CD4-positive, alpha-beta memory T cell (primary cell): ENCODE measurements at places on chromosomes 3 and 15.

GRCh38 chr3:122576174-122576940 is 1.1 kb upstream of the PARP15 start:
- DNase-seq, result no peak

DNA sequence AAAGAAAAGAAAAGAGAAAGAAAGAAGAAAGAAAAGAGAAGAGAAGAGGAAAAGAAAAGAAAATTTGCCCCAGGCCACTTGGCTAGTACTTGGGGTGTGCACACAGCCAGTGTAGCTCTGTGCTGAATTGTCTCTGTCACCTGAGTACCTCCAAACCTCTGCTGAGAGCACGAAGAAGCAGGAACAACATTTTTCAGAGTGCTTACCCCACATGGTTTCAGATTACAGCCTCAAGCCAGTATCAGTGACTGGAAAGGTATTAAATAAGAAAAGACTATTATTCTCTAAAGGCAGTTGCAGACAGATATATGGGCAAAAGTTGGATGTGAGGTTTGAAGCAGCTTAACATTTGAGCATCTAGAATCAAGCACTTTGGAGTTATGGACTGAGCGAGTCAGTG is 113.3 kb upstream of the PHLDB2 start:
- no peak for DNase-seq

- no peak for DNase-seq
These were observed 10.4 kb downstream of the CFAP92 start for GRCh38 chr3:128983293-128984069.

- no peak for DNase-seq
These were observed 4.8 kb downstream of the VEPH1 start for GRCh38 chr3:157498371-157498770.

- no peak for DNase-seq
These were observed 40.6 kb upstream of the C3orf80 start for GRCh38 chr3:160184655-160185054.

DNA sequence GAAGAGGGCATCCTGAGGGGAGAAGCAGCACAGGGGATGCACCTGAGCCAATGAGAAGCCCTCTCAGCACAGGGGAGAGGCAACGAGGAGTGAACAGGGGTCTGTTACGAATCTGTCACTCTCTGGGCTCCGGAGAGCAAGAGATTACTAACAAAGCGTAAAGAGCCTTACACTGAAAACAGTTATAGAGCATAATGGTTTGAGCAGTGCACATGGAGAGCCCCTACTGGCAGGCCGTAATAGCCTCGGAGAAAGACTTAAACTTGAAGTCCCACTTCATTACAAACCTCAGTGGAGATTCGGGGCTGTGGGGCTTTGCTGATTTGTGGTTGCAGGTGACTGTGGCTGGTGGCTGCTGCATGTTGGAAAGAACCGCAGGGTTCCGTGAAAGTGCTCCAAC is 271.5 kb upstream of the TMC3 start:
- DNase-seq, result no peak

- no peak for DNase-seq
These were observed 25.4 kb upstream of the SEMA6D start for GRCh38 chr15:47691882-47692281.

DNA sequence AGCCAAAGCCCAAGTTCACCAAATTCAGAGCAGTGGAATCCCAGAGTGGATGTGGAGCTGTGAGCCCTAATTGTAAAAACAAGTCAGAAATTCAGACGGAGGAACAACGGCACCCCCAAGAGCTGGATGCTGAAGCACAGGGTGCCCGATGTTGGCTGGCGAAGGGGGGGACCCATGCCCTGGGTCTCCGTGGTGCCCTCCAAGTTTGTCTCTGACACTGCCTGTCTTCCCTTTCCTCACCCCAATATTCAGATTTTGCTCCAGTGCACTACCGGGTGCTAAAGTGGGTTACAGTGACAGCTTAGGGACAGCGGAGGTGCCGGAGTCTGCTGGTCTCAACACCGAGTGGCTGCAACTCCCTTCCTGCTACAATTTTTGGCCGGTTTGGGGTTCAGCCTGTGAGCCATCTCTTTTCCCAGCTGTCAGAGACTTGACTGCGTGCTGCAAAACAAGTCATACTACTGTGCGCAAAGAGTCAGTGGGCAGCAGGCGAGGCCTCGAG is 6.6 kb downstream of the GRIP2 start:
- DNase-seq, result no peak

GRCh38 chr3:14358426-14359211 is 43.8 kb upstream of the SLC6A6 start:
- no peak for DNase-seq

- DNase-seq, result no peak
These were observed 90.2 kb upstream of the LMOD3 start for GRCh38 chr3:69212411-69213160.

DNA sequence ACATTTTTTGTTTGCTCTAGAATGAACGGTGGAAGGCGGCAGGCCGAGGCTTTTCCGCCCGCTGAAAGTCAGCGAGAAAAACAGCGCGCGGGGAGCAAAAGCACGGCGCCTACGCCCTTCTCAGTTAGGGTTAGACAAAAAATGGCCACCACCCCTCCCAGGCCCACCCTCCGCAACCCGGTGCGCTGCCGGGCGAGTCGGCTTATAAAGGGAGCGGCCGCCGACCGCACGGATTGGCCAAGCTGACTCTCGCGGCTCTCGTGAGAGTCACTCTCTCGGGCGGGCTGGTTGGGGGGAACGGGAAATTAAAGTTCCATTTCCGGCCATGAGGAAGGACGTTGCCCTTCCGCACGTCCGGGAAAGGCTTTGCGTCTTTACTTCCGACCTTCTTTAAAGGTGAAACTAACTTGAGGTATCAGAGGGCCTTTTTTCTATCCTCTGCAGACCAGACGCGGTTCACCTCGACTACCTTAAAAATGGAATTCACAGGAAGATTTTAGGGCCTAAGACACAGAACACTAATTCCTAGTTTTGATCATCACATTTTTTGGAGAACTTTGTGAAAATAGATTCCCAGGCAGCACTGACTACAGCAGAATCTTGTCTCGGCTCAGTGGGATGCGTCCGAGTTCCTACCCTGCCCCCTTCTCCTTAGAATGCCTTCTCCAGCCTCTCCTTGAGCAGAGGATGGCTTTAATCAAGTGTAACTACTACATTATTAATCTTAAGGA is at the start of gene TERC:
TSS of gene TERC (minus strand) at position 179 of the 731 bp plus-strand sequence.
- peak; percentile 94 for DNase-seq

- no peak for DNase-seq
These were observed 67.0 kb downstream of the SUCNR1 start for GRCh38 chr3:151940481-151940880.

GRCh38 chr3:57234613-57235575 is 7.4 kb downstream of the APPL1 start:
- no peak for DNase-seq

- no peak for DNase-seq
These were observed 228.2 kb downstream of the TBL1XR1 start for GRCh38 chr3:176969066-176969465.

- DNase-seq, result no peak
These were observed 54.7 kb downstream of the OXNAD1 start for GRCh38 chr3:16319723-16320122.

DNA sequence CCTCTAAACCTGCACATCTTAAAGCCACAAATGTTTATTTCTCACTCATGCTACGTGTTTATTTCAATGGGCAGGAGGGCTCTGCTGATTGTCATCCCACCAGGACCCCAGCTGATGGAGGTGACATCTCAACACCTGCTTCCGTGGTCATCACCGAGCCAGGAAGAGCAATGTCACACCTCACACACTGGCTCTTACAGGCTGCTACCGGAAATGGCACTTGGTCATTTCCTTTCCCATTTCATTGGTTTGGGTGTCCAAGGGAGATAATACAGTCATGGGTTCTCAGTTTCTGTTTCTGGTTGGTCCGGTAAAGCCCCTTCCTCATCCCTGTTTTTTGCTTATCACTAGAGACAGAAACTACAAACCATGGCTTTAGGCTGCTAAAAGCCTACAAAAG is 41.9 kb downstream of the ABHD2 start:
- DNase-seq, result no peak

GRCh38 chr15:91784973-91785709 is 68.4 kb upstream of the SLCO3A1 start:
- no peak for DNase-seq

- no peak for DNase-seq
These were observed 96.3 kb upstream of the BCL6 start for GRCh38 chr3:187841560-187841959.

GRCh38 chr15:36362509-36362915 is 216.9 kb upstream of the CDIN1 start:
- DNase-seq, result no peak

DNA sequence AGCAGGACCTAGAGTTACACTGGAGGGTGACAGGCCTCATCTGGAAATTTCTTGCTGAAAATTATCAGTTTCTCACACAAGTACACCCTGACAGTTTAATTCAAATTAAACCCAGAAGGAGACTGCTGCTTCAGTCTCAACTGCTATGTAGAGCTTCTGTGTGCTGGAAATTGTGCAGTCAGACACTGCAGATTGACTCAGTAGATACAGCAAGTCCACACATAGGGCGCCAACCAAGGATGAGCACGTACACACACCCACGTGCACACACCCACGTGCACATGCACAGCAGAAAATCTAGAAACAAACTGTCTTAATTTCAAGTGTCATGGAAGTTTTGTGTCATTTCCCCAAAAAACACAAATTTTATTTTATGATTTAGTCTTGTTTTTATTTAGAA is 192.9 kb downstream of the PDE8A start:
- no peak for DNase-seq

DNA sequence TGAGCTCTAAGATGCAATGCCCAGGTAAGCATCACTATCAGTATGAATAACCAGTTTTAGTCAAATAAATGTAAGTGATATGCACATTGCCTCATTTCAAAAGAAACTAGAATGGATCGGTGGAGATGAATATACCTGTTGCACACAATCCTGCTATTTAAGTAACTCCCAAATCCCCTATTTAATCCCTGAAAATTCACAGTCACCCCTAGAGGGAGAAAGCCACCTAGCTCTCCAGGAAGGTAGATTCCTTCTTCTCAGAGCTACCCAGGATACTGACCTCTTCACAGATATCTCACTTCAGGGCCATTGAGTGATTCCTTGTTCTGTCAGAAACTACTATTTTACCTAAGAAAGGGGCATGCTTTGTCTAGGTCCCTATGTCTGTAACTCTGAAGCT is 11.7 kb downstream of the LSAMP start:
- no peak for DNase-seq
